ENCODE measurements at places on chromosomes 4 and X.

DNA sequence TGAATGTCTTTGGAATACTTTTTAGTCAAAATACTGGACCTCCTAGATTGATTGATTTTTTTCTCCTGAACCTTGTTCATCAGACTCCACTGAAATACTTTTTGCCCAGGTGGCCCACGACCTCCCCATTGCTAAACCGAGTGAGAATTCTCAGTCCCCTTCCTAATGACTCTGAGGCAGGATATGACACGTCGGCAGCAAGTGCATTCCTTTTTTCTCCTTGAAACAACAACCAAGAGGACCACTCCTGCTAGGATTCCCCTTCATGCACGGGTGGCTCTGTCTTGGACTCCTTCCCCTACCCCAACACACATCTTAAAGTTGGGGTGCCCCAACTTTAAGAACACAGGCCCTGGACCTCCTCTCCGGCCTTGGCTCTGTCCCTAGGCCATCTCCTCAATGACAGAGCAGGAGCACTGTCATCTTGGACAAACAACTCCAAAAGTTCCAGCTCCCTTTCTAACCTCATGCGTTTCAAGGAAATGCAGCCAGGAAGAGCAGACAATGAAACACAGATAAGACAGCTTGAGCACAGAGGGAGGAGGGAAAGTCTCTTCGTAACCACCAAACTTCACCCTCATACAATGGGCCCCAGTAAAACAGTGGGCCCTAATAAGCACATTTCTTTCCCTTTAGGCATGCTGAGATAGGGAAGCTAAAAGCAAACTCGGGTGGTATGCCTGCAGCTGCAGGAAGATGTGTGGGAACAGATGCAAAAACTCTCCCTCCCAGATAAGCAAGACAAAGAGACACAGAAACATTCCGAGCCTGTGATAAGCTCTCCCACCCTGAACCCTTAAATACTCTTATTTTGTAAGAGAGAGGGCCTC is 33.9 kb downstream of the ZBTB49 start:
- DNase-seq: no peak

- DNase-seq: no peak
Observed at GRCh38 chr4:61580721-61581377, 380.7 kb downstream of the ADGRL3 start.

GRCh38 chr4:38278255-38278654 is 318.1 kb downstream of the PTTG2 start:
- DNase-seq: no peak

- peak; percentile 50 for DNase-seq
Observed at GRCh38 chr4:102620697-102621497, 119.7 kb downstream of the NFKB1 start.

GRCh38 chr4:163350672-163351071 is 7.0 kb downstream of the NPY5R start:
- DNase-seq: no peak

GRCh38 chr4:48767055-48767929 is 12.8 kb downstream of the FRYL start:
- no peak for DNase-seq

DNA sequence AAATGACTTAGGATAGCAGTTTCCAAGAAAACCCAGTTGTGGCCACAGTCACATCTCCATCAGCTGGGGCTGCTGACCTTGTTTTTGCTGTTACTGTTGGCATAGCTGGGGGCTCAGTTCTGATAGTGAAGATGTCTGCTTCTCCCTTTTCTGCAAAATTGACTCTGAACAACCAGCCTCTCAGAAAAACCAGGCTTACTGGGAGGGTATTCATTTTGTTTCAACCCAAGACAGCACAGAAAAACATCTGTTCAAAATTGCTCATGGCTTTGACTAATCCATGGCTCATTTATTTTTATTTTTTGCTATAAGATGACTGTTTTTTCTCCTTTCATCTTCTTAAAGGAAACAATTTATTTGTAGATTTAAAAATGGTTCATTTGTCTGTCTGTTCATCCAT is 53.1 kb downstream of the RASL11B start:
- no peak for DNase-seq

DNA sequence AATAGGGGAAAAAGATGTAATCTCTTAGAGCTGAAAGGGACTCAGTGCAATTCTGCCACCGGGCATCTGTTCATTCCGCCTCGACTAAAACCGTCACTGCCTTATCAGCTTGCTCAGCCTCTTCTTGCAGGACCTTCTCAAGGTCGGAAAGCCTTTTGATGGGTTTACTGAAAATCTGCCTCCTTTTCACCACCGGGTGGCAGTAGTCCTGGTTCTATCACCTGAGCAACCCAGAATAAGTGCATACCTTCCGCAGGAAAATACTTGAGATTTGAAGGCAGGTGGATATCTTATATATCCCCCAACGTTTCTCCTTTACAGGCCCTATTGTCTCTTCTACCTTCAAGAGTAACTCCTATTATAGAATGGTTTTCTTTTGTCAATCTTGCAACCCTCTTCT is 103.4 kb upstream of the PAK3 start:
- no peak for DNase-seq

DNA sequence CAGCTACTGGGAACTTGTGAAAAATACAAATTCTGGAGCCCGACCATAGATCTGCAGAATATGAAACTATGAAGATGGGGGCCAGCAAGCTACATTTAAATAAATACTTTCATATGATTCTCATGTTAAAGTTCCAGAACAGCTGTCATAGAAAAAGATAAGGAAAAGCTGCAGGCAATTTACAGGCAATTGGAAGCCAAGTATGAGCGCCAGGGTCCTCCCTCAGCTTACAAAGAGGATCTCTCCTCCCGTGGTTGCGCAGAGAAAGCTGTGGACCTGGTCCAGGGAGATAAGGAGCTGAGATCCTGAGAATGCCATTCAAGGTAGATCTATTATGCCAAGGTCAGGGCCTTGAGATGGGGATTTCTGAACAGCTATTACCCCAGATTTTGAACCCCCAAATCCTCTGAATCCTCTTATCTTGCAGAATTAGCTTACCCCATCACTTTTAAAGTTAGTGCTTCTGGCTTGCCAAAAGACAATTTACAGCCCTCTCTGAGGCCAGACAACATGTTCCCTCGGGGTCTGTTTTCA is 25.6 kb upstream of the FRAS1 start:
- DNase-seq: no peak

DNA sequence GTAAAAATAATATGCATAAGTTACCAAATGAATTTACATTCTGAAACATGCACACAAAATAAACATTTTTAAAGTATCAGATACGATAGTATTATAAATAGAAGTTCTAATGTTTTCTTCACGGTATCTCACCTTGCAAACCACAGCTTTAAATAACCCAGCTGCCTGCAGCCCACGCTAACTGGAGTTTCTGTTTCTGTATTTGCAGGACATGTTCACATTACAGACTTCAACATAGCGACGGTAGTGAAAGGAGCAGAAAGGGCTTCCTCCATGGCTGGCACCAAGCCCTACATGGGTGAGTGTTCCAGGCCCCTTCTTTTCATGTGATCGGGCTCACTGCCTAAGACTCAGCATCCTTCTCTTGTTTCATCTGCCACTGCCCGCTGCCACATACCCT is 291.7 kb downstream of the EVC2 start:
- DNase-seq: no peak

DNA sequence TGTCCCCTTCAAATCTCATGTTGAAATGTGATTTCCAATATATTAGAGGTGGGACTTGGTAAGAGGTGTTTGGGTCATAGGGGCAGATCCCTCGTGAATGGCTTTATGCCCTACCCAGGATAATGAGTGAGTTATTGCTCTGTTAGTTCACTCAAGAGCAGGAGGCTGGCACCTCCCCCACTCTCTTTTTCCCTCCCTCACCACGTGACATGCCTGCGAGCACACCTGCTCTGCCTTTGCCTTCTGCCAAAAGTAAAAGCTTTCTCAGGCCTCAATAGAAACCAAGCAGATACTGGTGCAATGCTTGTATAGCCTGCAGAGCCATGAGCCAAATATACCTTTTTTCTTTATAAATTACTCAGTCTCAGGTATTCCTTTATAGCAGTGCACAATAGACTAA is 286.3 kb upstream of the UGT8 start:
- DNase-seq: no peak

DNA sequence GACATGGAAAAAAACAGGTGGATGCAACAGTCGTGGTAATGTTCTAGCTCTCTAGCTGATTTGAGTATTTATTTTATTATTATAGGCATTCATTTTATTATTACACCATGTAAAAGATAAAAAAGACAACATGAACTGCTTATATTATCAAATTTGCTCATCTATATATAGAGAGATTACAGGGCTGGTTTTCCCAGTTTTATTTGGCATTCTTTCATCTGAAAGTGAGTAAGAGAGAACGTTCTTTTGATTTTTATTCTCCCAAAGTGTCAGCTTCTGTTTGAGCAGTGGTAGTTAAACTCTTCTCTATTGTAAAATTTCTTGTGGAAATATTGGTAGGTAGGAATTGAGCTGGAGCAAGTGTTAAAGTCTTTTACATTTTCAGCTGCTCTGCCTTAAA is 179.9 kb downstream of the SOWAHB start:
- no peak for DNase-seq

DNA sequence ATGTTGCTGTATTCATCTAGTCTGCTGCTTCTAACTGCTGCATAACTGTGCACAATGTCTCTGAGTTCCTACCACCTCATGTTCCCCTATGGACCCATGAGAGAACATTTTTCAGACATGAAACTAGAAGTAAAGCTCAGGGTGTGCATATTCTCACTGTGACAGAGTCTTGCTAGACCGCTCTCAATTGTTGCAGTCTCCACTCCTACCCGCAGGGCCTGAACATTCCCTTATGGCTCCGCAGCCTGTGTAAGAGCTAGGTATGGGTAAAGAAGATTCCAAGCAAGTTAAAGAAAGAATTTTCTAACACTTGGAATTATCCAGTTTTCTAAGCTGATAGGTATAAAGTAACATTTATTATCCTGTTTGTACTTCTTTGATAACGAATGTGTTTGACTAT is 5.4 kb downstream of the OCIAD2 start:
- DNase-seq: no peak

GRCh38 chr4:54015423-54016030 is 48.9 kb downstream of the CHIC2 start:
- no peak for DNase-seq

- no peak for DNase-seq
Observed at GRCh38 chrX:114583646-114584374, at the start of gene HTR2C. HTR2C (plus strand) TSS chrX:114584086; CDS start chrX:114726937, 142,851 bp downstream.

DNA sequence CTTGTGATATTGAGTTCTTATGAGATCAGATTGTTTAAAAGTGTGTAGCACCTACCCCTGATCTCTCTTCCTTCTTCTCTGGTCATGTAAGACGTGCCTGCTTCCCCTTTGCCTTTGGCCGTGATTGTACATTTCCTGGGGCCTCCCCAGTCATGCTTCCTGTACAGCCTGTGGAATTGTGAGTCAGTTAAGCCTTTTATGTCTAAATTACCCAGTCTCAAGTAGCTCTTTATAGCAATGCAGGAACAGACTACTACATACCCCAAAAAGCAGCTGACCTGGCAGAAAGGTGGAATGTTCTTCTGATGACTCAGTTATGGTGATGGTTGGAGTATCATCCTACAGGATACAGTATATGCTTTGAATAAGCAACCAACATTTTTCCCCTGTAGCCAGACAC is 11.4 kb upstream of the MCUB start:
- peak; percentile 39 for DNase-seq

DNA sequence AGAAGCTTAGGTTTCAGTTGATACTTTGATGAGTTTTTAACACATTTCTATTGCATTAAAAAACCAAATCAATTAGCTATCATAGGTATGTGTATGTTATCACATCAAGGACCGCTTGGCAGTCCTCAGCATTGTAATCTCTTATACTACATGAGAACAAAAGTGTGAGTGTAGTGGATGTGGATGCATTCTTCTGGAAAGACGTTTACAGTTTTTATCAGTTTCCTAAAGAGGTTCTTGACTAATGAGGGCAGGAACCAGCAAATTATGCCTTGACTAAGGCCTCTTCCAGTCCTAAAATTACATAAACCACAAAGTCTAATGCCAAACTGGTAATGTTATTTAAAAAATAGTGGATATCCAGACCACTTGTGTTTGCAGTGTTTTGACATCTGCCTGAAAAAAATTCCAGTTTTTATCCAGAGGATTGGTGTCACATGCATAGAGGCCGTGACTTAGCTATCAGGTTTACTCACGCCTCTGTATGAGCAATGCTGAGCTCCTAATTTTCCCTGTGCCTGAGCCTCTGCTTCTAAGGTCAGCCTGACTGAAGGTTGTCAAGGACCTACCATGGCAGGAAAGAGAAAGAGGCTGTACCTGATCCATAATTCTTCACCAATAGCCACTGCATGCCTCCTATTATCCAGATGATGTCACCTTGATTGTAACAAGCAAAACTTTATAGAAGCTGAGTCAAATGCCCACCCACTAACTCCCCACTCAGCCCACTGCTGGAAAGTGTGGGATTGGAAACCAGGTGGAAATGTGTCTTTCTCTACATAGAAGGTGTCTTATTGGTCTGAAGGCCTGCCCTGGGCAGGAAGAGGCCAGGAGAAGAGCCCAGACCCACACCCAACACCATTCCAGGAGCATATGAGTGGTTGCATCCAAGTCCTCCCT is 68.7 kb downstream of the ENPP6 start:
- no peak for DNase-seq

Measured in GM04503 (cell line).